ENCODE measurements at places on chromosomes 5 and 9.

DNA sequence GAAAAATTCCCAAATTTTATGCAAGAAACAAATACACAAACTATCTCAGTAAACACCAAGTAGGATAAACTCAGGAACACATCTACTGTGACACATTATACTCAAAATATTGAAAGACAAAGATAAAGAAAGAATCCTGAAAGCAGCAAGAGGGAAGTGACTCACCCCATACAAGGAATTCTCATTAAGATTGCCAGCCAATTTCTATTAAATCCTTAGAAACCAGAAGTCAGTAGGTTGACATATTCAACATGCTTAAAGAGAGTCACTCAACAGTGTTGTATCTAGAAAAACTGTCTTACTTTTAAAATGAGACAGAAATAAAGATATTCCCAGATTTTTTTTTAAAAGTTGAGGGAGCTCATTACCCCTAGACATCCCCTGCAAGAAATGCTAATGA is 15.5 kb downstream of the SPATA31E1 start:
- DNase-seq: no peak

DNA sequence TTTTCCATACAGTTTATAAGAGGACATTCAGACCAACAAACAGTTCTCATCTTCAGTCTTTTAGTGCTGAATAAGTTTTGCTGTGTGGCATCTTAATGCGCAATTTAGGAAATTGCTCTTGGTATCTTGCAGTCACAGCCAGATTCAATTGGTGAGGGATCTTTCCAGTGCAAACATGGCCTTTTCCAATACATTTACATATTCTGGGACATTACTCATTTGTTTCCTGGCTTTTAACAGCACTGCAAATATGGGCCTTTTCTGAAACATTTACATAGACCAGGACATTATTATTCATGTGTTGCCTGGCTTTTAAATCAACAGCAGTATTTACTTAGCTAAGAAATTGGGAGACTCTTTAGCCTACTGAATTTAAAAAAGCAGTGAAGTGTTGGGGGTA is 22.7 kb downstream of the ANKRD33B start:
- no peak for DNase-seq

DNA sequence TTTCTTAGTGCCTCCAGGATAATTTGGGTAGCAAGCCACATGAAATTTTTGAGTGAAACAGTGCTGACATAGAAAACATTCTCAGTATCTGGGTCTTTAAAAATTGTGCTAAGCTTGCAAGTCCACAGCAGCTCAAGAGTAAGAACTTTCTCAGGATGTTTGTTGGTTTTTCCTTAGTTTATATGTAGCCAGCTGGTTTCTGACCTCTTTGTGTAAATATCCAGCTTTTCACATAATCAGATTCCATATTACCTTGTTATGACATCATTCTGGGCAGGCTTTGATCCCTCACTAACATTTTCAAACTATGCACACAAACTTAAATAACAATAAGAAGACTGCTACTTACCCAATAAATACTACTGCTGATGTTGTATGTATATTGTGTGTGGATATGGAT is 82.9 kb upstream of the VCAN start:
- no peak for DNase-seq

- DNase-seq: no peak
These were observed 50.7 kb upstream of the FST start for GRCh38 chr5:53429706-53430105.

DNA sequence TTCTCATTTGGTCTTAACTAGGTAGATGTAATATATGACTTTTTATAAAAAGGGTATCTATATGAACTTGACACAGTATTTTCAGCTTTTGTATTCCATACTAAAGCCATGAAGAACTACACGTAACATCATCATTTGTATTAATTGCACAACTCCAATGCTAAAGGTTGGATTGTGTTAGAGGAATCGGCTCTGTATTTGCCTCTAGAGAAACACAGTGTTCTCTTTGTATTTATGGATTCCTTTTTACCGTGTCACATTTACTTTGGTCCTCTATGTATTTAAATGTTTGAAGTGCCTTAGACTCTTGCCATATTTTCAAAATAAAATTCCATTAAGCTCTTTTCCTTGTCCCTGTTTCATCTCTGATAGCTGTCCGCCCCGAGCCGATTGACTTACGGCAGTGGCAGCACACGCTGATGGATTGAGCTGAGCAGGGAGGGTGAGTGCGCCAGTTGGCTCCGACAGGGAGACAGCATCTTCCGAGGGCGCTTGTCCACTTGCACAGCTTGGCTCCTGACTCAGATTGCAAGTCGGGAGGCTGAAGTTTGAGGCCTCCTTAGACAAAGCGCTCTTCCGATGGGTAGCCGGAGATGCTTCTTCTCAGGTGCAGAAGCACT is 95.6 kb upstream of the DMRT1 start:
- DNase-seq: no peak

DNA sequence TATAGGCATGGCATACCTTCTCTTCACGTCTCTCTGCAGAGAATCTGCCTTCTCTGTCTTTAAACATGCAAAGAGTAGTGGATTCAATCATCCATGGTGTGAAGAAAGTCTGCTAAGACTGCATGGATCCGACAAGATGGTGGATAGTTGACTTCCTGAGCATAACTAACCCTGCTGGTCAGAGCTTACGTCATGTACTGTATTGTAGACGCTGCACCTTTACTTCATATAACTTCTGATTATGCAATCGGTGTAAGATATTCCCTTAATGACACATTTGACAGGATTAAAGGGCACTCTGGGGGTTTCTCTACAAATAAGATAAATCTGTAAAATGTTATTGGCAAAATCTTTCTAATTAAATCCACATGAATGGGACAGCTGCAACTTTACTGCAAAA is 240.3 kb upstream of the NREP start:
- no peak for DNase-seq

- no peak for DNase-seq
These were observed 35.8 kb upstream of the ATP10B start for GRCh38 chr5:160887780-160888179.

DNA sequence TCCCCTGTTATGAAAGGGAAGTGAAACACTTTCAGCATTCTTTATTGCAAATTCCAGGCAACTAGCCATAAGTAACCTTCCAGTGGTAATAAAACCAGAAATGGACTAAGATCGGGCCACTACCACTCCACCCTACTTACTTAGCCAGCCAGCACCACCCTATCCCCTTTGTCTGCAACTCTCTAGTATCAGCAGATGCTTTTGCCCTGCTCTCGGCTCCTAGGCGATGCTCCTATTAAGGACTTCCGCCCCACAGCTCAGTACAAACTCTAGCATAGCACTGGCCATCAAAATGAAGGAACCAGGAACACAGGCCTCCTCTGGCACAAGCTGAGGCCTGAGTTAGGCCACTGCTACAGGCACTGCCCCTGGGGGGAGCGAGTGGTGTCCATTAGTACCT is 81.2 kb downstream of the GLDC start:
- no peak for DNase-seq

GRCh38 chr5:180866985-180867384 is 5.9 kb upstream of the ZFP62 start:
- no peak for DNase-seq

DNA sequence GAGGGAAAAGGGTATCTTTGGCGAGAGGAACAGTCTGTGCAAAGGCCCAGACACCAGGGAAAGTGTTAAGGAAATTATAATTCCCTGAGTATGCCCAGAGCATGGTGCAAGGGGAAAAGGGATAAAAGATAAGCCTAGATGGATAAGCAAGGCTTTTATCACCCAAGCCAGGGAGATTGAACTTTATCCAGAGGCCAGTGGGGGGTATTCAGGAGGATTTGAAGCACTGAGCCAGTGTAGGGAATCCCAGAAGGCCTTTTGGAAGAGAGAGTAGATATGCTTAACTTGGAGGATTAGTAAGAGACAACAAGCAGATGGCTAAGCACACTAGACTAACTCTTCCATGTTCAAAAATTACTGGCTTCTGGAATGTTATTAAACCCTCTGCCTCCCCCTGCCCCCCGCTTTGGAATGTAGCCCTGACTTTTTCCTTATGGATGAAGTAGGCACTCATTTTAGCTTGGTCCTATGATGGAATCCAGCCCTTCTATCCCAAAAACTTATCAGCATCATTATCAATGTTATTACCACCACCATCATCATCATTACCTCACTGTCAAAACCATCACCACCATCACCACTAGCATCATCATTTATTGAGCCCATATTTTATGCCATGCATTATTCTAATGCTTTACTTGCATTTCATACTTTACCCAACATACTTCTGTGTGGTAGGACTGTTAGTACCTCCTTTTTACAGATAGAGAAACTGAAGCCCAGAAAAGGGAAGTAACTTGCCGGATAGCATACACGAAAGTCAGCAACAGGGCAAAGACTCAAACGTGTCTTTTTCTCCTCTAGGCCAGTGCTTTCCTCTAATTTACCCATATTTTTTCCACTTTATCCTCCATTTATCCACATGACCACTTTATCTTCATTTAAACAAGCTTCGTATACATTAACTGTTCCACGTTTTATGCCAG is 237.0 kb downstream of the PAPPA start:
- DNase-seq: no peak

DNA sequence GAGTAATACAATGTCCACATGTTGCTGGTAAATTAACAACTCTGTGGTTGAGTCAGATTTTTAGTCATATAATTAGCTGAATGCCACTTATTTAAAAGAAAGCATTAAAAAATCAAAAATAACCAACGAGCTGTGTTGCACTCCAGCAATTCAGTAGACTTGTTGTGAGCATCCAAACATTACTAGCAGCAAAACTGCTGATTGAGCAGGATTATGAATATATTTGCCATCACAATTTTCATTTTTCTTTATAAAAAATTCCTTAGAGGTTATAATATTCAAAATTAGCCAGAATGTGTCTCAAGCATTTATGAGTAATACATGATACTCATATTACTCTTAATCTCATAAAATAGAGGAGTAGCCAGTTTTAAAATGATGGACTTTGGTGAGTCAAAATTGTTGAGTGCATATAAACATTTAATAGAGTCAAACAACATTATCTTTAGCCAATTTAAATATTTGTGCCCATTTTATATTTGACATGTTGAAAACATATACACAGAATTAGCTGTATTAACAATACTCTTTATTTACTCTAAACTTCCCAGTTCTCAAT is 44.0 kb downstream of the ST8SIA4 start:
- DNase-seq: no peak

GRCh38 chr5:93331863-93332262 is 249.2 kb downstream of the NR2F1-AS1 start:
- no peak for DNase-seq

DNA sequence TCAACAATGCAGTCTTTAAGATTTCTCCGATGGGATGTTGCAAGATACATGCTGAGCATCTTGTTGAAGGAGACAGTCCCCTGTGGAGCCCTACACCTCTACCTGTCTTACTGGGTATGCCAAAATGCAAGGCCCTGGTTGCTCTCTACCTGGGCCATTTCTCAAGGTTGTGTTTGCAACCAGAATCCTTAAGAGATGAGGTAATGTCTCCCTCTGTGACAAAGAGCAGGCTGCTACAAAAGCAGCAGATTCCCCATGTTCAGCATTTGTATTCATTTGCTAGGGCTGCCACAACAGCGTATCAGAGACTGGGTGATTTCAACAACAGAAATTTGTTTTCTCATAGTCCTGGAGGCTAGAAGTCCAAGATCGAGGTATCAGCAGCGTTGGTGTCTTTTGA is 138.4 kb upstream of the RPS23 start:
- no peak for DNase-seq
